ENCODE measurements at places on chromosomes 3 and 15.
A peak's percentile ranks its signal among the peaks of the same experiment; 100 is the strongest.

DNA sequence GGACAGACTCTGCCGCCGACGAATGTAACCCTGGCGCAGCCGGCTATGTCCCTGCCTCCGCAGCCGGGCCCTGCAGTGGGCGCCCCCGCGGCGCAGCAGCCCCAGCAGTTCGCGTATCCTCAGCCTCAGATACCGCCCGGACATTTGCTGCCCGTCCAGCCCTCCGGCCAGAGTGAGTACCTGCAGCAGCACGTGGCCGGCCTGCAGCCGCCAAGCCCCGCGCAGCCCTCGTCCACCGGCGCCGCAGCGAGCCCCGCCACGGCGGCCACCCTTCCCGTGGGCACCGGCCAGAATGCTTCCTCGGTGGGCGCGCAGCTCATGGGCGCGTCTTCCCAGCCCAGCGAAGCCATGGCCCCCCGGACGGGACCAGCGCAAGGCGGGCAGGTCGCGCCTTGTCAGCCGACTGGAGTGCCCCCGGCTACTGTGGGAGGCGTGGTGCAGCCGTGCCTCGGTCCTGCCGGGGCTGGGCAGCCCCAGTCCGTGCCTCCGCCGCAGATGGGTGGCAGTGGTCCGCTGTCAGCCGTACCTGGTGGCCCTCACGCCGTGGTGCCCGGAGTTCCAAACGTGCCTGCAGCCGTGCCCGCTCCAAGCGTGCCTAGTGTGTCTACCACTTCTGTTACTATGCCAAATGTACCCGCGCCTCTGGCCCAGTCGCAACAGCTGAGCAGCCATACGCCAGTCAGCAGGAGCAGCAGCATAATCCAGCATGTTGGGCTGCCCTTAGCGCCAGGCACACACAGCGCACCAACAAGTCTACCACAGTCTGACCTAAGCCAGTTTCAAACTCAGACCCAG, 2.4 kb downstream of the TSC22D2 start:
- no peak for DNase-seq

DNA sequence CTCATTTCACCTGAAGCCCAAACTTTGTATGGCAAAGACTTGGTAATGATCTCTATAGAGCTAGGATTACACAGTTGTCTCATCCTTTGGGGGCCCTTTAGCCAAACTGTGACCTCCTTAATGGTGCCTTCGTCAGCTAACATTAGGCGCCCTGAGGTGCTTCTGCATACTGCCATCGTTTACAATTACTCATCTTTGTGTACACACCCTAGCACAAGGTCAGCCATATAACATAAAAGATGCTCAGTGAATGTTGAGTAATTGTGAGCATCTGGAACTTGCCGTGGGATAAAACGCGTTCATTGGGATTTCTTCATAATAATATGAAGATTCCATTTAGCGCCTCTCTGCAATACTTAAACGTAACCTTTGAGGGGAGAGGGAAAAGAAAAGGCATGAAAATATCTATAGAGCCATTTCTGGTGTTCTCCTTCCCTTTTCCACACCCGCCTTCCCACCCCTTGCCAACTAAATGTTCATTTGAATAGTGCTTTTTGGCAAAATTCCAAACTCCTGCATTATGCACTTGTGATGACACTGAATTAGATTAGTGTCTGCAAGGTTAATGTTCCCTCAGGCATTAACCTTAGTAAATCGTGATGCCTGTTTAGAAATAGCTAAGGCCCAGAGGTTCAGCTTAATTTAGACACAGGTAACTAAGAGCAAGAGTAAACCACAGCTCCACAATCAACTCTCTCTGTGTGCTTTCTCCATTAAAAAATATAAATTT, 990 bp upstream of the ZNF148 start:
- no peak for DNase-seq

- no peak for DNase-seq
These were observed 235.6 kb downstream of the CLSTN2 start for GRCh38 chr3:140170612-140171011.

- DNase-seq: no peak
These were observed 1181.4 kb downstream of the ROBO2 start for GRCh38 chr3:78221300-78221699.

- no peak for DNase-seq
These were observed 1.8 kb downstream of the ITIH3 start for GRCh38 chr3:52796411-52796810.

DNA sequence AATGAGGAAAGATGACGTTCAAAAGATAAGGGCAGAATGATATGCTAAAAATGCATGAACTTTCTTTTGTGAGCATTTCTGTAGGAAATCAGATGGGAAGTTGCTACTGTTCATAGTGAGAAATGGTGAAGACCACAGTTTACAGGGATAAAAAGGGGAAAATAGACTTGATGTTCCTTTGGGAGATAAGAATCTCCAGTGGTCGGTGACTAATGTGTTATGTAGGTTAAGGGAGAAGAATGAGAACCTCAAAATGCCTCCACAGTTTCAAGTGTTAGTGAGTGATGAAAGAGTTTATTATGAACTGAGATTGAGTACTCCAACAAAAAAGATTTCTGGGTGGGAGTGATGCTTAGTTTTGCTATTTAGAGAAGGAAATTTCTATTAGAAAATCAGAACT, 247.2 kb downstream of the LSAMP start:
- DNase-seq: no peak

GRCh38 chr15:52326756-52327155, 31.2 kb upstream of the MYO5C start:
- DNase-seq: no peak

DNA sequence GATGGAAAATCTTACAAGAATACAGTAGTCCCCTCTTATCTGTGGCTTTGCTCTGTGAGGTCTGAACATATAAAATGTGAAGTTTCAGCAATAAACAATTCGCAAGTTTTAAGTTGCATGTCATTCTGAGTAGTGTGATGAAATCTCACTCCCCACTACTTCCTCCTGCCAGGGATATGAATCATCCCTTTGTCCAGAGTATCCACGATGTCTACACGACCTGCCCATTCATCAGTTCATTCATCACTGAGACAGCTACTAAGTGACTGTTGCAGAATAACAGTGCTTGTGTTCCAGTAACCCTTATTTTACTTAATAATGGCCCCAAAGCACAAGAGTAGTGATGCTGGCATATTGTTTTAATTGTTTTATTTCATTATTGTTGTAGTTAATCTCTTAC, 489.2 kb upstream of the UBE2E2 start:
- peak; percentile 44 for DNase-seq

GRCh38 chr3:69241769-69242168, 119.4 kb upstream of the LMOD3 start:
- DNase-seq: no peak

- DNase-seq: peak; percentile 30
These were observed 34.7 kb downstream of the NIPA2 start for GRCh38 chr15:22872936-22873701.

DNA sequence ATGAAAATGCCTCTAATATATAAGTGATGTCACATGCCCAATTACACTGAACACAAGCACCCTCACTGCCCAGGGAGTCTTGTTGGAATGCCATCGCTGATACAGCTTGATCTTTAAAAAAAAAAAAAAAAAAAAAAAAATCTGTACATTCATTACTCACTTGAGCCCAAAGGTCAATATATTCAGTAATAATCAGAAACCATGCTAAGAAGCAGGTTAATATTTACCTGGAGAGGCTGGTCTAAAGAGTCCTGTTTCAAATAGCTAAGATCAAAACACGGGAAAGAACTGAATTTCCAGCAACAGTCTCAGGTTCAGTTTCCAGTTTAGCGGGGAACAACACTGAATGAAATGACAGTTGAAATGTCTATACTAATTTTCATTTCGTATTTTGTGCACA, 109.9 kb downstream of the UACA start:
- no peak for DNase-seq

DNA sequence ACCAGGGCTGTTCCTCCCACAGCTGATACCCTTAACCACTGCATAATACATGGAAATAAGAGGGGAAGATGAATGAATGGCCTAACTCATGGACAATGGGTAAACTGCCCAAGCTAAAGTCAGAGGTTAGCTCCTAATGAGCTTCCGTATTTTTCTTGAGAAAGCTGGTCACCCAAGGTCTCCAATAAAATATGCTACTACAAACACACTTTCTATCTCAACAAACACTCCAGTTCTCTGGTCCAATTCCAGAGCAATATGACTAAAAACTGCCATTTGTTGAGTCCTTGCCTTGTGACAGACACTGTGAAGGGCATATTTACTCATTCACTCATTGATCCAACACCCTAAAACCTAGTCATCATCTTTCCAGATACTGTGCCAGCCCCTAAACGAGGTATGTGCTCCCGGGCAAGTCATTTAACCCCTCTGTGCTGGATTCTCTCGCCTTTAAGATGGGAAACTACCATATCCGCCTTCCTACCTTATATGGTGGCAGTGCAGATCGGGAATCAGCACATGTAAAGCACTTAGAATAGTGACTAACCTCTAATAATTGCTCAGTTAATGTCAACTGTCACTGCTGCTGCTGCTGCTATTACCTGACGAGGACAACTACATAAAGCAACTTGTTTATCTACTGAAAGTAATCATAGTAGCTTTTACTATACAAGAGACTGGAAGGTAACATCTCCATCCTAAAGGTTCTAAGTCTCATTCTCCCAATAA, 89.1 kb downstream of the XXYLT1 start:
- no peak for DNase-seq

DNA sequence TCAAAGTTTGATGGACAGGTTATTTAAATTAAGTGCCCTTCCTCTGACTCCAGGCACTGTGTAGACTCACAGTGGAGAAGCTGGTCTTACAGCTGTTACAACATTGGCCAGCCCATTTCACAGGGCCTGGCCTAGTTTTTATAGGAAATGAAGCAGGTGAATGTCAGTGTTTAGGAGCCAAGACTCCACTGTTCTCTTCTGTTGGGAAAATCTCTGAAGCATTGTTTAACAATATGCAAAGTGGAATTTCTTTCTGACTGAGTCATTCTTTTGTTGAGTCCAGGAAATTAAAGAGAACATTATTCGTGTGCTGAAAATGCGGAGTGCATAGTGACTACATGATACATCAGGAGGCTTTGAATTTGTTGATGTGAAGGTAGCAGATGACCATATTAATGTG, 64.7 kb downstream of the ARRDC4 start:
- peak; percentile 15 for DNase-seq

Measured in HTR-8/SVneo (cell line).